ENCODE measurements at places on chromosomes 2 and 18.

- DNase-seq: peak; percentile 75
Observed at GRCh38 chr2:207792244-207792785, 22.6 kb upstream of the FZD5 start.

- DNase-seq: no peak
Observed at GRCh38 chr18:6598657-6599056, 130.9 kb upstream of the ARHGAP28 start.

- no peak for DNase-seq
Observed at GRCh38 chr2:182133195-182133891, 147.7 kb downstream of the PPP1R1C start.

DNA sequence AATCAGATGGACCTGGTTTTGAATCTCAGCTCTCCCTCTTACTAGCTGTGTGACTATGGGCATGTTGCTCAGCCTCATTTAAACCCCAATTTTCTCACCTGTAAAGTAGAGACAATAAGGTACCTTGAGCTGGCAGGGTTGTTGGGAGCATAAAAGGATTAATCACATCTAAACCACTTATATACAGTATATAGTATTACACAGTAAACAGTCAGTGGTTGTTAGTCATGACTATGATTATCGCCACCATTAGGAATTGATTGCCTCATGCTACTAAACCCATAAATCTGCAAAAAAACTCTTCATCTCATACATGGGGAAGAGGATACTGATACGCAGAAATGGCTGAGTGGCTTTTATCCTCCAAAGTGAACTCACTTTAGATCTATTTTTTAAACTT is 65.8 kb downstream of the INO80D start:
- no peak for DNase-seq

GRCh38 chr2:232892221-232892620 is 22.2 kb downstream of the SNORC start:
- DNase-seq: no peak

DNA sequence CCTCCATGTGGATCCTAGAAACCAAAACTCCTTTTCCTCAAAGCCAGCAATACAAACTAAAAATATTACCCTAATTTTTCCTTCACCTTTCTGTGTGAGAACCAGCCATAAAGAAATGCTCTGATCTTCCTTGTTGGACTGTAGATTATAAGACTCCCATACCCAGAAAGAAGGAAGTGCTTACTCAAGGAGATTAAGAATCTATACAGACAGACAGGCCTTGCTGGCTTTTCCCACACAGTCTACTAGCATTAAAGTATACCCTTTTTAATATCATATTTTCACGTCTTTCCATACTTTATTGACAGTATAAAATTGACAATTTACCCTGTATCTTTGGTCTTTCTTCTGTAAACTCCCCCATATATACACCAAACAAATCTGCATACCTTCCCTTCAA is 139.0 kb downstream of the GULP1 start:
- DNase-seq: no peak

- peak; percentile 62 for DNase-seq
Observed at GRCh38 chr18:13629841-13630715, 96.3 kb downstream of the FAM210A start.

GRCh38 chr2:240713071-240713927 is 21.6 kb downstream of the AQP12A start:
- DNase-seq: no peak

DNA sequence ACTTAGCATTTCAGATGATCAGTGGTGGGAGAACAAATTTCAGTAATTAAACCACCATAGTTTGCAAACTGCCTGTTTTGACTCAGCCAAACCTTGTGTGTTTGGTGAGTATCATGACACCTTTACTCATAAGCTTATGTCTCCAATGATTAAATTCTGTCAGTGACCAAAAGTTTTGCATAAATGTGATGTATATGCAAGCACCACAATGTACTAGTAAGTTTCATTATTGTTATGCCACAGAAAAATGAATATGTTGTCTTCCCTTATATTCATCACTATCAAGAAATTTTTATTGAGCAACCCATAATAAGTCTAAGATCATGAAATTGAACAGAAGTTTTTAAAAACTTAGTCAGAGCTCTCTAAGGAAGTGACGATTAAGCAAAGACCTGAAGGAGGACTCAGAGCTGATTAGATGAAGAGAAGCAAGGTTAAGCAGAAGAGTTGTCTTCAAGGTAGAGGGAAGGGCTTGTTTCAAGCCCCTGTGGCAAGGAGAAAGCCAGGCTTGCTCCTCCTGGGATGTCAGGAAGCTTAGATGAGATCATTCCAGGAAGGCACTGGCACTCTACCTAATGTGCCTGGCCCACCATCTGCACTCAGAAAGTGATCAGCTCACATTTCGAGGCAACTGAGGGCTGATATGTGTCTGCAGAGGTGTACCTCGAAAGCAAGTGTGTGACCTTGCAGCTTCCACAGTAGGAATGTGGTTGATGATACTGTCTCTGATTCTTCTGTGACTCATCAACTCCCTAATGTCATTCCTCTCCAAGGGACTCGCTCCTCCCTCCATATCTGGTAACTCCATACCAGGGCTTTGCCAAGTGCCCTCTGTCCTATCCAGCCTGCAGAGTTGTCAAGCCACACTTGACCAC is 54.7 kb downstream of the KCTD18 start:
- peak; percentile 55 for DNase-seq

- DNase-seq: no peak
Observed at GRCh38 chr2:176814740-176815367, 397.7 kb upstream of the HNRNPA3 start.

DNA sequence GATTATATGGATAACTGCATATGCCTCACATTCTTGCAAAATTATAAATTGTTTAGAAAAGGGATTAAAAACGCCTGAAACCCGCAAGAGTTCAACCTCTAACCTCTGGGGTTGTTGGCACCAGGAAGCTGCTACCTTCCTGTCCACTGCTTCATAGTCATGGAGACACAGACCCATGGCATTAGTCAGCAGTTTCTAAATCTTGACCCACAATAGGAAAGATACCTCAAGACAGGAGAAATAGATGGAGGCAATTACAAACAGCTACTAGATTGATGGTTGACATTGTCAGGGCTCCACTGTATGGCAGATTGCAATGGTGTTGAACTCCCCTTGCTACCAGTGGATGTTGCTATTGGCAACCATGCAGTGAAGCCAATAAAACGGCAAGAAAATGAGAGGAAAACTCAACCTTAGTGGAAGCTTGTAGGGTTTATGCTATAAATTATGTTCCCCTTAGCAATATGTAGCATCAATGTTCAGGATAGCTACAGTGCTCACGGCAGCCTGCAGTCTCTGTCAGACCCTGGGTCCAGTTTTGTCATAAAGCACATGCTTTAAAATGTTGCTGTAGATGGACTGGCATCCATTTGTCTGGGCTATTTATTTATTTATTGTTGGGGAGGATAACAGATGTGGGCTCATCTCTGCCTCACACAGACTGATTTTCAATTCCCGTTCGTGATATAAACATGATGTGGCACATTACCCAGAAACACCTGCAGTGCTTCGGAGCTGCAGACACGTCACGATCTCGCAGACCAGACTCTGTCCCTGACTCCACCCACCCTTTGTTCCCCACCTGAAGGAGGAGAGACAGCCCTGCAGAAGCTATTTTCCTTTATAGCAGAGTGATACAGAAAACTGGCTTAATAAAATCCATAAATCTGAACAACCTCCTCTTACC is 233.4 kb downstream of the AGPS start:
- no peak for DNase-seq

GRCh38 chr2:207041279-207041678 is 102.0 kb downstream of the CPO start:
- no peak for DNase-seq
